NCI-H446 treated with DMSO at 0.1 percent for 48 hours (cell line): ENCODE measurements at places on chromosomes 2 and 18.

DNA sequence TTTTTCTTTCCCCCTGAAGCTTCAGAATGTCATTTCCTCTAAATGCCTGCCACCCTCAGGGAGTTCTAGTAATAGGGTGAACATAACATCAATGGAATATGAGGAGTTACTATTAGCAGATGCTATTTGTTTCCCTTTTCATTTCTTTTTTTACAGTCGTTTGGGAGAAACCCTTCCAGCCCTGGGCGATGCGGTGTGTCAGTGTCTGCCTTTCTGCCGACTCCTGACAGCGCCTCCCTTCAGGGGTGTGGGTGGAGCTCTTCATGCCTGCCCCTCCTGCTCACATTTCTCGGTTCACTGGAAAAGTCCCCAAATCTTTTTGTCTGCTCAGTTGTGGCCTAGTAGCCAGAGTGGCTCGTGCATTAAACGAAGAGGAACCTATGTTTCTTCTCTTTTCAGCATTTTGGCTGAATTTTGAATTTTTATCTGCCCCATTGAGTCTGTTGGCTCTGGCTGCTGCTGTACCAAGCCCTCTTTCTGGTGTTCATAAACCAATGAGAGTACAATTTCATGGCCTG is 72.3 kb downstream of the FMNL2 start:
- no peak for DNase-seq

DNA sequence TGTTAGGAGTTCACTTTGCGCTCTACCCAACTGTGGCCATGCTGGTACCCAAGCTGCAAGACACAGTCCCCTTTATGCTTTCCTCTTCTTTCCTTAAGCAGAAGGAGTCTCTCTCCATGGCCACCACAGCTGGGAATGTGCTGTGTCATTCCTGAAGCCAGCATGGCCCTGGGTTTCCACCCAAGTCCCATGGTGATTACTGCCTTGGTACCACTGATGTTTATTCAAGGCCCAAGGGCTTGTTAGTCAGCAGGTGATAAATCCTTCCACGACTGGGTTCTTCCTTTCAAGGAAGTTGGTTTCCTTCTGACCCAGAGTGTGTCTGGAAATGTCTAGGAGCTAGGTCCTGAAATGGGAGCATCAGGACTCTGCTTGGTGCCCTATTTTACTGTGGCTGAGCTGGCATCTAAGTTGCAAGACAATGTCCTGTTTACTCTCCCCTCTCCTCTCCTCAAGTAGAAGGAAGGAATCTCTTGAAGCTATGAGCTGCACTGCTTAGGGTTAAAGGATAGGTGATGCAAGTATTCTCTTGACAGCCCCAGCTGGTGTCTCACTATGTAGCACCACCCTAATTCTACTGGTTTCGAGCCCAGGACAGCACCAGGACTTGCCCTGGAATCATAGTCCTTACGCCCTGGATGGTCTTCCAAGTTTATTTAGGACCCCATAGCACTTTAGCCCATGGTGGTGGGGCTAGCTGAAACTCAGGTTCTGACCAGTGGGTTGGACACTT is 18.7 kb upstream of the NUP35 start:
- no peak for DNase-seq

GRCh38 chr2:98669675-98670074 is 61.3 kb downstream of the MGAT4A start:
- no peak for DNase-seq

GRCh38 chr2:66846887-66847286 is 412.0 kb downstream of the MEIS1 start:
- no peak for DNase-seq

DNA sequence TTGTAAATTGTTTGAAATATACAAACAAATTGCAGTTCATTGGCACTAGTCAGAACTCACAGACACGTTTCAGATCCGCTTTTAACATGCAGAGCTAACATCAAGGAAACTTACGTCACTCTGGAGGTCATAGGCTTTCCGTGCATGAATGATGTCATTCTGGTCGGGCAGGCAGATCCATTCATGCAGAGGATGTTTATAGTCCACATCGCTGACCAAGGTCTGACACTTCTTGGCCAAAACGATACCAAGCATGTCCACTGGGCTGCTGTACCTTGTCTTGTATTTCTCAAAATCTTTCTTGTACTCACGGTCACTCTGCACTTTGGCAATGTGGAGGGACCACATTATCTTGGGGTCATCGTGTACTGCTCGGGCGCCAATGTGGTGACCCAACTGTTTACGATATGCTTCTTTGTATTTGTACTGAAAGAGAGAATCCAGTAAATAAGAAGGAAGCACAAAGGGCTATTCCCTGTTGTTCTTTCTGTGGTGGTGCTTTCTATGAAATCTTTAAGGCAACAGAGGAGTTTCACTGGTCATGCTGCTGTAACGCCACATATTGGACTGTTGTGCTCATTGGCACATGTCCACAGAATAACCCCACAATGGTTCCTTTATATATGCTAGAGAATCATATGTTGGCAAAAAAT is 114.8 kb downstream of the NEB start:
- DNase-seq: no peak

- peak; percentile 7 for DNase-seq
These were observed 79.6 kb downstream of the SKA1 start for GRCh38 chr18:50454387-50454988.

DNA sequence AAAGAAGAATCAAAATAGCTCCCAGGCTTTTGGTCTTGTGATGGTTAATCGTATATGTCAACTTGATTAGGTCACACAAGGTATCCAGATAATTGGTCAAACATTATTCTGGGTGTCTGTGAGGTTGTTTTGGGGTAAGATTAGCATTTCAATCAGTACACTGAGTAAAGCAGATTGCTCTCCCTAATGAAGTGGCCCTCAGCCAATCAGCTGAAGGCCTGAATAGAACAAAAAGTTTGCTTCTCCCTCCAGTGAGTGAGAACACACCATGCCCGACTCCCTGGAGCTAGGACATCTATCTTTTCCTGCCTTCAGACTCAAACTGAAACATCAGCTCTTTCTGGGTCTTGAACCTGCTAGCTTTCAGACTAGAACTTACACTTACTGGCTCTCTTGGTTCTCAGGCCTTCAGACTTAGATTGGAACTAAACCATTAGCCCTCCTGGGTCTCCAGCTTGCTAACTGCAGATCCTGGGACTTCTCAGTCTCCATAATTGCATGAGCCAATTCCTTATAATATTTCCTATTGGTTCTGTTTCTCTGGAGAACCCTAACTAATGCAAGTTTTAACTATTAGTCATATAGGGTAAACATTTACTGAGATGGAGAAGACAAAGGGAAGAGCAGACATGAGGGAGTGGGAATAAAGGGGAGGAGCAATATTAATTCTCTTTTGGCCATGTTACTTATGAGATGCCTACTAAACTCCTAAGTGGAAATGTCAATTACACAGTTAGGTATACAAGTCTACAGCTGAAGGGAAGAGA is 25.5 kb downstream of the LNPK start:
- no peak for DNase-seq

DNA sequence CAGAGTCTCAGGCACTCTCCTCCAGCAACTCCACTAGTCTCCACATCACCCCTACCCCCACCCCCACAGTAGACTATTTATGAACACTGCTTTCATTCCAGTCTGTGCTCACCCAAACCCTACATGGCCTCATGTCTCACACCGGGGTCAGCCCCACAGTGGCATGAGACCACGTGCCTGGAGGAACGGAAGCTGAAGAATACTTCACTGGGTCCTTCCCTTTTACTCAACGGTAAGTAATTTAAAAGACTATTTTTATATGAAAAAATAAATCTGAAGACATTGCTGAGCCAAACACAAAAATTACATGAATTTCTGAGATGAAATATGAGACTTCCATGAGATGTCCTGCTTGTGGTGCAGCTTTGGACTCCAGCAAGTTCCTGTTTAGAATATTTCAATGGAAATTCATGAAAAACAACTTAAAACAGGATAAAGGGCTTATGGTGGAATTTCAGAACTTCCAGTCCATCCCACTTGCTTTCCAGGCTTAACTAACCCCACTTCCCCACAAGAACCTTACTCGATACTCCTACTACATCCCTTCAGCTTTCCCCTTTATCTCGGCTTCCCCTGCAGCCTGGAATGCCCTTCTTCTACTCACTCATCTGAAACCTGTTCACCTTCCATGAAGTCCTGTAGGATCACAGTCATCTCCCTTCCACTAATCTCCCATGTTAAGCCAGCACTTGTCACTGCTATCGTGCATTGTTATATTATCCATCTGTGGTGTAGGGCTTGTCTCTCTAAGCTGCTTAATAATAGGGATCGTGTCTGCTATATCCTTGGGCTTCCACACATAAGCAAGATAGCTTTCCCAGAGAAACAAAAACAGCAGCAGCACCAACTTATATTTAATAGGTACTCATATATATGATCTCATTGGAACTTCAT is 47.9 kb downstream of the SLC14A1 start:
- DNase-seq: no peak

DNA sequence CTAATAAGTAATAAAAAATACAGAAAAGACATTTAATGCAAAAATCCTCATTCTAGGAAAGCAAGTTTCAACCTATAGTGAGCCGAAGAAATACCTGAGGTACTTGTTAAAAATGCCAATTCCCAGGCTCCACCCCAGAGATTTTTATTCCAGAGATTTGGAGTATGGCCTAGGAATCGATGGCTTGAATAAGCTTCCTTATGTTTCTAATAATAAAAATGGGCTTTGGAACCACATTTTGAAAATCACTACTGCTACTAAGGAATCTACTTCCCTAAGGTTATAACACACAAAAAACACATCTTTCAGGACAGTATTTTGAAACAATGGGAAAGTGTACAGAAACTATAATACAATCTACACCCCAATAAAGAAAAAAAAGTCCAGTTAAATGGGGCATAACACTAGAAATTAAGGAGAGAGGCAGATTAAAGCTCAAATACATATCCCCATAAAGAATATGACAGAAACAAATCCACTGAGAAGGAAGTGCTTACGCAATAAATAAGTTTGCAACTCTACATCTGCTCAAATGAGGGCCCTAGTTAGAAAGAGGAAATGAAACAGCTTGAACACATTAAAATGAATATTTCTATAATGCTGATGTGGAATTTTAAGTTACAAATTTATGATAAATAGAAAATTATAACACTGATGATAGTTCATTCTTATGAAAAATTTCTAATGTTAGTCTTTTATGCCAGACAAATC is 103.7 kb downstream of the EPB41L3 start:
- DNase-seq: no peak

- no peak for DNase-seq
These were observed 112.8 kb downstream of the NBAS start for GRCh38 chr2:15448250-15448839.

DNA sequence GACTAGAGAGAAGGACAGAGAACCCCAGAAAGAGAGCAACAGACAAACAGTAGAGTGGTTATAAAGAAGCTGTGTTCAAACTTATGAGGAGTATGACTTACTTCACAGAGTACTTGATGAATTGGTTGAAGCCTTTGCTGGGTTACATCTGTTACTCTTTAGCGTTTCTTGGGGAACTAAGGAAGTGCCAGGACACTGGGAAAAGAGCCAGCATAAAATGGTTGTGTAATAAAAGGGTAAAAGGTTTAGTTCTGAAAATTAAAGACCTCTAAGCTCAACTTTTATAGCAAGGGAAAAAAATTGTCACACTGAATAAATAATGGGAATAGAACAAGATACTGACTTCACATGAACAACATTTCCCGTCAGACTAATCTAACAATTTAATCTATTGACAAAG is 17.0 kb upstream of the STAT4 start:
- DNase-seq: no peak

GRCh38 chr18:57771626-57772025 is 31.5 kb downstream of the ATP8B1 start:
- DNase-seq: no peak

DNA sequence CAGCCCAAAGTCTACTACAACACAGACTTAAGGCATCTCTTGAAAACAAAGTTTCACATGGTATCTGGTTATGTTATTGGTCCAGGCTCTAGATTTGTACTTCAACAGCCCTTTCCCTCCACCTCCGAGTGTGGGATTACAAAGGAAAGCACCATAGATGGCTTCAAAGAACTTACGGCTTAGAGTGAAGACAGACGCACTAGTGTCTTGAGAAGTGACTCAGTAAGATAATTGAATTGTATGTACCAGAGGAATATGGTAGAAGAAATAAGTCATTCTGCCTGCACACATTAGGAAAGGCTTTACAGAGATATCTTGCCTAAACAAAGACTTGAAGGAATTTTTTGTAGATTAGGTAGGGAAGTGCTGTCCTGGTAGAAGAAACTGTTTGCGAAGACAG is 392.3 kb upstream of the TNP1 start:
- no peak for DNase-seq

DNA sequence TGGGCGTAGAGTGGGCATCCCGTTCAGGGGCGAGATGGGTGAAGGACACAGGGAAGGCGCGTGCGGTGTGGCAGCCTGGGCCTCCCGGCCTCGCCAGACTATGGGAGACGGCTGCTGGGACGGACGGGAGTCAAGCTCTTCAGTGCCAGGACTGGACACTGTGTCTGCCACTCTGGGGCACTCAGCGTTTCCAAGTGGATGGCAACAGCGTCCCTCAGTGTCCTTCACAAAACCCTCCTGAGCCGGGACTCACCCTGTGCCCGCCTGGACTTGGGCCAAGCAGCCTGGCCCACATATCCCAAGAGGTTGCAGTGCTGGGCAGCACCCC is 16.3 kb upstream of the BOK start:
- DNase-seq: no peak

- DNase-seq: no peak
These were observed 120.5 kb downstream of the PARD3B start for GRCh38 chr2:204665771-204666170.

DNA sequence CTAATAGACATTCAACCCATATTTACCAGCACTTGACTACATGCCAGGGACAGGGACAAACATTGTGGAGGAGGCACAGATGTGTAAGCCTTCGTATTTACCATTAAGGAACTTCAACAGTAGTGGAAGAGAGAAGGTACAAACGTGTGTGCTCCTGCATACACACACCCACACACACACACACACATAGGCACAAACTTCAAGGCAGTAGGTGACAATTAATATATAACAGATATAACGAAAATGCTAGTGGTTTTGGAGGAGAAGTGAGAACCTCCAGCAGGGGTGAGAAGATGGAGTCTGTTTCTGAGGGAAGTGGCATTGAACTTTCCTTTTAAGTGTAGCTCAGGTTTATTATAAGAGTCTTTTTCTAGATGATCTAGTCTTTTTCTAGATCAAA is 231.1 kb downstream of the SETBP1 start:
- no peak for DNase-seq
